Right ventricle myocardium inferior (tissue), 1 donor: ENCODE measurements at places on chromosomes 16 and 17.

DNA sequence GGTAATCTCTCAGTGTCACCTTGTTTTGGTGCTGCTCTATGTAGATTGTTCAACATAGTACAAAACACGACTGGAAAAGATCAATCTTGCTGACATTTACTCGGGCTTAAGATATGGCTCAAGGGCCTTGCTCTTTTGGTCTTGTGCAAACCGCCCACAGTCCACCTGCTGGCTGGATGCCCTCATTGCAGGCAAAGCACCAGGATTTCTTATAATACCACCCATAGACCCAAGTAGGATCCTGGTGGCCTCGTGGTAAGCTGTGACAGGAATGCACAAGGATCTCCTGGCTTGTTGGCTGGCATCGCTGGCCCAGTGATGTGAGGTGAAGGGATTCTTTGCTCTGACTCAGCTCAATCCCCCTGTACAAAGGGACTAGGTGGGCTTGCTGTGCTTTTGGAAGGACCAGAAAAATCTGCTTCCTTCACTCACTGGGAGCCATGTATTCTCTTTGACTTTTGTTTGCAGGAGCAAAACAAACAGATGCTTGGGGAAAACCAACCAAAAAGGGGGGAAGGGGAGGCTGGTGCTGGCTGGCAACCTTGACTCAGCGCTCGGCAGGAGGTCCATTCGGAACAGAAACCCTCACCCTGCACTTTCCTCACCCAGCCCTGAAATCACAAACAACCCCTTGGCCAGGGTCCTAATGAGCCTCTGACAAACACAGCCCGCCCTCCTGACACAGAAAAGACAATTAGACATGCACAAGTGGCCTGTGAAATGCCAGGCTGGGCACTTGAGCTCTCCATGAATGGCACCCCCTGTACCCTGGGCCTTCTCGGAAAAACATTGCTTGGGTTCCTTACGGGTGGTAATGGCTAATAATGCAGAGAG is 36.6 kb upstream of the MED9 start:
- no peak for DNase-seq

DNA sequence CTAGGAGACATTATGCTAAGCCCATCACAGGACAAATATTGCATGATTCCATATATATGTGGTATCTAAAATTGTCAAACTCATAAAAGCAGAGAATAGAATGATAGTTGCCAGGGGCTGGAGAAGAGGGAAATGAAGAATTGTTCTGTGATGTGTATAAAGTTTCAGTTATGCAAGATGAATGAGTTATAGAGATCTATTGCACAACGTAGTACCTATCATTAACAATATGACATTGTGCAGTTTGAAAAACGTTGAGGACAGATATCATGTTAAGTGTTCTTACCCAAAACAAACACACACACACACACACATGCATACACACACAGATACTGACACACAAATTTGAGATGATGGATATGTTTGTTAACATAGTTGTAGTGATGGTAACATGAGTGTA is 871.6 kb upstream of the GOT2 start:
- DNase-seq = no peak

DNA sequence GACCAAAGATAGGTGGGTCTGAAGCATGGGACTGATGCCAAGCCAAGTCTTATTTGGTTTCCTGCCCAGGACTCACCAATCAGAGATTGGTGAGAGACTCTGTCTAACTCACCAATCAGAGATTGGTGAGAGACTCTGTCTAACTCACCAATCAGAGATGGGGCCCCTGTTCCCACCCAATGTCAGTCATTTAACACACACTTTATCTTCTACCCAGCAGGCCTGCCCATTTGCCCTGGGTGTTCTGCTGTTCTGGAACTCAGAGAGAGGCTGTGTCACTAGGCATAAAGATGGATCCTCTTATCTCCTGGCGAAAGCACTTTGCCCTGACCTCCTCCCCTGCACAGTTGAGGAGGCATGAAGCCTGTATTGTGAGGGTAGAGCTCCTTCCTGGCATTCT is 5.4 kb upstream of the RHOT1 start:
- no peak for DNase-seq

DNA sequence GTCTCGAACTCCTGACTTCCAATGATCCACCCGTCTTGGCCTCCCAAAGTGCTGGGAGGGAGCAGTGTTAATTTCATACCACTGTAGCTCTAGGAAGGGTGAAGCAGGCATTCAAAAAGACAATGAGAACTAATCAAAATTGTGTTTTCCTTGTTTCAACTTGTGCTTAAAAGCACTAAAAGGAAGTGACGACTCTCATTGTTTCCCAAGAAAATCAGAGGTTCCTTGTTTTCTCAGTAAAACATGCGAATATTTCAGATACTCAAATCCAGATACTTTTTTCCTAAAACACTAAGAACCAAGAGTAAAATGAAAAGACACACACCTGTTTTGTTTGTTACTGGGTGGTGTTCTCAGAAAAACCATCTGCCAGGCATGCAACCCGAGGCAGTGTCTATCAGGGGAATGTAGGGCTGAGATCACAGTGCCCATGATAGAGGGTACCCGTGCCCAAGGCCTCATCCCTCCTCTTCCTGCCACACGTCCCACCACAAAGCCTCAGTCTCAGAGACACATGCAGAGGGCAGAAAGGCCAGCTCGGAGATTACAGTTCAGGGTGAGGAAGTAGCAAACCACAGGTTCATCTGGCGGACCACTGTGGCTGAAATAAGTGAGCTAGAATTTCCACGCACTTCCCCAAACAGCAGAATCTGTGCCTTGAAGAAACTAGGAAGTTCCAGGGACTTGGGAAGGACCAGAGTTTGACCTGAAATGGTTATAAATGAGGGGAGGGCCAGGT is 33.7 kb downstream of the GINS3 start:
- no peak for DNase-seq

DNA sequence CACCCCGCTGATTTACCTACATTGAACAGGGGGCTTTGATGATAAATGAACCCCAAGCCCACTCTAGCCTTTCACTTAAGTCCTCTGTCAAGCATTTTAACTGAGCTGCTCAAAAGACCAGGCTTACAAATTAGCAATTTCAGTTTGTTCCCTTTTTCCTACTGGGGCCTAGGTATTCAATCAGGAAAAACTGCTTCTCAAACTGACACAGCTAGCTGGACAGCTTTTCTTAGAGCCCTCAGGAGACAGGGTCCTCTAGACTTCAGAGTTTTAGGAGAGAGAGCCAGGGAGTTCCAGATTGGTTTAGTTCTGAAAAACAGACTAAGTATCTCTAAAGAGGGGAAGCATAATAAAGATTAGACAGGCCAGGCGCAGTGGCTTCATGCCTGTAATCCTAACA is 6.2 kb upstream of the HEXIM2 start:
- DNase-seq = no peak

DNA sequence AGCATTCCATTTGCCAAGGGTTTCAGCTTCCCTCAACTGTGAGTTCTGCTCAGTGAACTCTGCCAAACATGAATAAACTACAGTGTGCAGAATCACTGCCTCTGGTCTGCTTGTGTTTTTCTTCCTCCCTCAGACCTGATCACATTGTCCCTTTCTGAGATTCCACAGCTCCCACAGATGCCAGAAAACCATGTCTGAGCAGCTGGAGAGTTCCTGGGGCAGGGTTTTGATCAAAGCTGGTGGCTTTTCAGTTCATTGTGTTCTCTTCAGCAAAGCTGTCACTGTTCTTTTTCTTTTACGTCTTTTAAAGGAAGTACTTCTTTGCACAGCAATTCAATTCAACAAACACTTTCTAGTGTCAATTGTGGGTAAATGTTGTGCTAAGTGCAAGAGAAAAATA is 555.8 kb downstream of the RBFOX1 start:
- no peak for DNase-seq
